ENCODE measurements at places on chromosomes 5 and 9.

DNA sequence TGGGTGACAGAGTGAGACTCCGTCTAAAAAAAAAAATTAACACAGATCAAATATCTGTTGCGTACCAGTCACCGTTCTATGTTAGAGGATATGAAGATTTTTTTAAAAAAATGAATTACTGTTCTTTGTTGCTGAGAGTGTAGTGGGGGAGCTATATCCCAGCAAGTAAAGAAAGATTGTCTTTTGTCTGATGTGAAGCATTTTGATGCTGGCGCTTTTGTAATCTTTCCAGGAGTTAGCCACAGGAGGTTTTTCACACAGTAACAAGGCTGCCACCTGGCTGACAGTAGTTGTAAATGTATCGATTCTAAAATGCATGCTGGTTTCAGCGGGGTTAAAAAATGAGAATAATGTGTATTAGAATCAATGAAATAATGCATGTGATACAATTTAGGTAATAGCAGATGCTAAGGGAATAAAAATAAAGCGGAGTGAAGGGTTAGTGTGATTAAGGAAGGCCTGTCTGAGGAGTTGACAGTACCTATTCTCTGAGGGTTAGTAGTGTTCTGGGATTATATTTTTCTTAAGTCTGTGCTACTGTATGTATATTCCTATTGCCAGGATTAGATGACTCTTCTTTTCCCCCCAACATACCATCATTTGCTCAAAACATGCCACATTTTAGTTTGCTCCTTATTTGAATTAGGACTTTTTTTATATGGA lies 3.4 kb downstream of the LMNB1 start:
- peak; percentile 76 for DNase-seq

DNA sequence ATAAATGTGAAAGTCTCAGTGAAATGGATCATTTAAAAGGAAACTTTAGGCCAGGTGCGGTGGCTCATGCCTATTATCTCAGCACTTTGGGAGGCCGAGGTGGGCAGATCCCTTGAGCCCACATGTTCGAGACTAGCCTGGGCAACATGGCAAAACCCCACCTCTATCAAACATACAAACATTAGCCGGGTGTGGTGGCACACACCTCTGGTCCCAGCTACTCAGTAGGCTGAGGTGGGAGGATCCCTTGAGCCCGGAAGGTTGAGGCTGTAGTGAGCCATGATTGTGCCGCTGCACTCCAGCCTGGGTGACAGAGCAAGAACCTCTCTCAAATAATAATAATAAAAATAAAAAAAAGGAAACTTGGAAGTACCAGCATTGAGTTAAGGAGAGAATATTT lies 176.1 kb downstream of the HSPA4 start:
- DNase-seq, result no peak

- DNase-seq, result no peak
These were observed 20.8 kb downstream of the OR1L3 start for GRCh38 chr9:122695696-122696095.

- no peak for DNase-seq
These were observed 39.9 kb downstream of the STXBP1 start for GRCh38 chr9:127651697-127652610.

GRCh38 chr9:21527579-21527978 lies 45.5 kb upstream of the IFNE start:
- DNase-seq, result no peak

- no peak for DNase-seq
These were observed 88.0 kb downstream of the TRIO start for GRCh38 chr5:14231156-14231555.

DNA sequence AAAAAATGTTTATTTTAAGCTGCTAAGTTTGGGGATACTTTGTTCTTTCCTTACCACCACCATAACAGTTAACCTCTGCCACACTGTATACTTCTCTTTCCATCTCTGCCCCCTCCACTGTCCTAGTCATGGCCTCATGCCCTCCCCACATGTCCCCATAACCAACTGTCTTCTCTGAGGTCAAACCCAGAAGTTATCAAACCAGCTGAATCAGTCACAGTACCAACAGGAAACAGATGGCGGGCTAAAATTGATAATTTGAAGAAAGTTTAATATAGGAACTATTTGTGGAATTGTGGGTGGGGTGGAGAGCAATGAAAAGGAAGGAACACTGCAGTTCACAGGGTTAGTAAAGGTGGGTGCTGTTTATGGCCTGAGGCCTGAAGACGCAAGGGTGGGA lies 5.7 kb upstream of the DCTN4 start:
- no peak for DNase-seq

- no peak for DNase-seq
These were observed 560.5 kb downstream of the TUSC1 start for GRCh38 chr9:25117791-25118190.

DNA sequence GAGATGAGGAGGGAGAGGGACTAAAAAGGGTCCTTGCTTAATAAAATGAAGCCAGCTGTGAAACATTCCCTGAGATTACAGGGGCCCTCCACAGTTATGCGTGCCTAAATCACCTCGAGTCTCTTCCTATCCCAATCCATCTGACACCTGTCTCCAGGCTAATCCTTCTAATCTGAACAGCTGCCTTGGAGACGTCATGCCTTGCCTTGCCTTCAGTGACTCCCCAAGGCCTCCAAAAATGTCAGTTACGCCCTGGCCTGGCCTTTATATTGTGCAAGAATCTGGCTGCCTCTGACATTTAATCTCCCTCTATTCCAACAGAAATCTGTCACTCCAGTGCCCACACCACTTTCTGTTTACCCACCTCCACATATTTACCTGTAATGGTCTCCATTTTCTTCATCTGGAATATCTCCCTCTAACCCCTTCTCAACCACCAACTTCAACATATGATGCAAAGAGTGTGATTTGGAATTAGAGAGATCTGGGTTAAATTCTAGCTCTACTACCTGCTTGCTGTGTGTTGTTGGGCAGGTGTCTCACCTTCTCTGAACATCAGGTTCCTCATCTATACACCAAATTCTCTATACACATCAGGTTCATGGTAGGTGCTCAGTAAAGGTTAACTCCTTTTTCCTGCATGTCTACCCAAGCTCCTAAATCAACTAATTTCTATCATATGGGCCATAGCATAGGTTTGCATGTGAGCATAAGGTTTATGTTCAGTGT lies 57.9 kb downstream of the PTCD2 start:
- no peak for DNase-seq

DNA sequence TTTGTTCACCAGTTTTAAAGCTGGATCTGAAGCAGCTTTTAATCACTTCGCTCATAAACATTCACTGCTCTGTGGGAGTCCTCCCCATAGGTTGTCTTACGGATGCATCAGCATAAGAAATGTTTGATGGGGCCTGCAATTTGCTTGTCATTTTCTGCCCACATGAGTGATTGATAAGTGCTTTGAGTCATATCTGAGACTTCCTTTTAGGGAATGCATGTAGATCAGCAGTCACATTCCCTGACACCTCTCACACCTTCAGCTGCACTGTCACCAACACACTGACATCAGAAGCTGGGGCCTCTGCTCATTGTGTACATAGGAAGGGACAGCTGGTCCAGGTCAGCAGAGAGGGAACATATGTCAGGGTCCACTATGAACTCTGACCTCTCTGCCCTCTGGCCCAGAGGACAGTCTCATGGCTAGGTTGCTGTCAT lies 84.1 kb upstream of the SPATA31D4 start:
- no peak for DNase-seq

- no peak for DNase-seq
These were observed 541.4 kb upstream of the ZNF462 start for GRCh38 chr9:106321394-106322180.

- no peak for DNase-seq
These were observed 4.1 kb downstream of the PLPP1 start for GRCh38 chr5:55530669-55531068.

DNA sequence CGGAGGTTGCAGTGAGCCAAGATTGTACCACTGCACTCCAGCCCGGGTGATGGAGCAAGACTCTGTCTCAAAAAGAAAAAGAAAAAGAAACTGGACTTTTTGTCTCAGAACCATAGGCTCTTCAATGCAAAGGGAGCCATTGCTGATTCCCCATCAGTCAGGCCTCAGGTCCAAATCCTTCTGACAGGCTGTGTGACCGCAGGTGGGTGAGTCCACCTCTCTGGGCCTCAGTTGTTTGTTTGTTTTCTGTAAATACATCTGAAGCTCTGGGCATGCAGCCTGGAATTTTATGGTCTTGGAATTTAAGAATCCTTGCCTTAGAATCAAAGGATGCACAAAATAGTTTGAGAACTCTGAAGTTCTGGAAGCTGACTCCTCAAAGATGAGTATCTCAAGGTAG lies 21.1 kb upstream of the TOR2A start:
- no peak for DNase-seq

DNA sequence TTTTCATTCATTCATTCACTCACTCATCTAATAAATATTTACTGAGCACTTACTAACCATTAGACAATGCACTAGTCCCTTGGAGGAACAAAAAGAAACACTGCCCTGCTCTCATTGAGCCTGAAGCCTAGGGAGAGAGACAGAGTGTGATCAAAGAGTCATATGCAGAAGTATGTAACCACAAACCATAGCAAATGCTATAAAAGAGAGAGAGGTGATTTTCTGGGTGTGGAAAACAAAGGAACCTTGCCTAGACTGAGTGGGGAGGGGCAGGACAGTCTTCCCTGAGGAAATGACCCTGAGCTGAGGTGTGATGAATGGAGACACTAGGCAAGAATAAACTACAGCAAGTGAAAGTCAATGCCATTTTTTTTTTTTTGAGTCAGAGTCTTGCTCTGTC lies 10.8 kb upstream of the ADRA1B start:
- DNase-seq, result no peak

DNA sequence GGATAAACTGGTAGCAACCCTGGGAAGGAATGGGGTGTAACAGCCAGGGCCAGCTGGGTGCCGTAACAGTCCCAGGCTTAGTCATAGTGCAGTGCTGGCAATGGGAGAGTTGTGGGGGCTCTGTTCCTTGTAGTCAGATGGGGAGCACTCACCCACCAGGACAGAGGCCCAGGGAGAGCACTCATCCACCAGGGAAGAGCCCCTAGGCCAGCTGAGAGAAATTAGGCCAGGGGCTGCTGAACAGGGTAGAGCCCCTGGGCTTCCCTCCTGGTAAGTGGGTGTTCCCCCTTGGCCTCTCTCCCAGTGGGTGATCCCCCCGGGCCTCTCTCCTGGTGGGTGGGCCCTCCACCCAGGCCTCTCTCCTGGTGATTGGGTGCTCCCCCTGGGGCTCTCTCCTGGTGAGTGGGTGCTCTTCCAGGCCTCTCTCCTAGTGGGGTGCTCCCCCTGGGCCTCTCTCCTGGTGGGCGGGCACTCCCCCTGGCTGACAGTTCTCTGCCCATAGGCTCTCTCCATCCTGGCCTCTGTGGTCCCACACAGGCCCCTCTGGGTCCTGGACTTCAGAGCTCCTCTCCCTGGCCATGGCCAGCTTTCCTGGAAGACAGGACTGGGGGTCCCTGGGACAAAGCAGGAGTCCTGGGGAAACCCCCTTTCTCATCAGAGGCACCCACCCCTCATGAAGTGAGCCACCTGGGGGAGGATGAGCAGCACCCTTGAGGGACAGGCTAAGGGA lies 13.4 kb downstream of the FGD3 start:
- no peak for DNase-seq

Data from CD4-positive, alpha-beta T cell treated with Interleukin-17A for 1 hour (primary cell).